ENCODE measurements at places on chromosomes 1 and 21.

DNA sequence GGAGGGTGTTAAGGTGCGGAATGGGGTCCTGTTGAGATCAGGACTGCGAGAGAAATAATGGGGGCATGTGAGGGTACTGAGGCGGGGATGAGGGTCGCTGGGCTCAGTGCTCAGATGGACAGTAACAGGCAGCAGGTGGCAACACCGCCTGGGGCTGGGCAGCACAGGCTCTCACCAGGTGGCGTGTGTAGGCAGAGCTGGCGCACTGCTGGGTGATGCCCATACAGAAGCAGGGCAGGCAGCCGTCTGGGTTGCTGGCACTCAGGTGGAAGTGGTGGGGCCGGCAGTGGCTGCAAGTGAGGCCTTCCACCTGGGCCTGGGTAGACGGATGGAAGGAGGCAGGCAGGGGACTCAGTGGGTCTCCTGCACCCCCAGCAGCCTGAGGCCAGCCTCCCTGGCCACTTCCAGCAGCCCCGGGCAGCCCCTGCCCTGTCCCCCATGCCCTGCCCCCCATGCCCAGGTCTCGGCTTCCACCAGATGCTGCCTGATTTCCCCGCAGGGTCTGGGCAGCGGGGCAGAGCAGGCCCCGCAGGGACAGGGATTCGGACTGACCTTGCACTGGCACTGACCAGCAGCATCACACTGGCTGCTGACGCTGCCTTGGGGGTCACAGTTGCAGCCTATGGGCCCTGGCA, 60.5 kb downstream of the LDLRAD2 start:
- no peak for DNase-seq

- no peak for DNase-seq
Observed at GRCh38 chr1:236753964-236754363, 41.1 kb upstream of the MTR start.

DNA sequence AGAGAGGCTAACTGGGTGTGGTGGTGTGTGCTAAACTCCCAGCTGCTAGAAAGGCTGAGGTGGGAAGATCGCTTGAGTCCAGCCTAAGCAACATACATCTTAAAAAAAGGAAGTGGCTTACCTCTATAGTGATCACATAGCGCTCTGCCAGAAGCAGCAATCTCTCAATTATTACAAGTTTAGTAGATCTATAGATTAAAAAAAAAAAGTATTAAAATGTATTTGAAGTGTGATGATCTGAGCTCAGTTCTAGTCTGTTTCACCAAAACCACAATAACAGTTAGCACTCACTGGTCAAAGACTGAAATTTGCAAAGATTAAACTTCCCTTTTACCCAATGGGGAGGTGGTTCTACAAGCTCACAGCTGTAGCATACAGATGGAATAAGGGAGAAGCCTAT, 76.3 kb downstream of the USP24 start:
- no peak for DNase-seq

- DNase-seq, result no peak
Observed at GRCh38 chr1:24932725-24933294, 2.7 kb upstream of the RUNX3 start.

DNA sequence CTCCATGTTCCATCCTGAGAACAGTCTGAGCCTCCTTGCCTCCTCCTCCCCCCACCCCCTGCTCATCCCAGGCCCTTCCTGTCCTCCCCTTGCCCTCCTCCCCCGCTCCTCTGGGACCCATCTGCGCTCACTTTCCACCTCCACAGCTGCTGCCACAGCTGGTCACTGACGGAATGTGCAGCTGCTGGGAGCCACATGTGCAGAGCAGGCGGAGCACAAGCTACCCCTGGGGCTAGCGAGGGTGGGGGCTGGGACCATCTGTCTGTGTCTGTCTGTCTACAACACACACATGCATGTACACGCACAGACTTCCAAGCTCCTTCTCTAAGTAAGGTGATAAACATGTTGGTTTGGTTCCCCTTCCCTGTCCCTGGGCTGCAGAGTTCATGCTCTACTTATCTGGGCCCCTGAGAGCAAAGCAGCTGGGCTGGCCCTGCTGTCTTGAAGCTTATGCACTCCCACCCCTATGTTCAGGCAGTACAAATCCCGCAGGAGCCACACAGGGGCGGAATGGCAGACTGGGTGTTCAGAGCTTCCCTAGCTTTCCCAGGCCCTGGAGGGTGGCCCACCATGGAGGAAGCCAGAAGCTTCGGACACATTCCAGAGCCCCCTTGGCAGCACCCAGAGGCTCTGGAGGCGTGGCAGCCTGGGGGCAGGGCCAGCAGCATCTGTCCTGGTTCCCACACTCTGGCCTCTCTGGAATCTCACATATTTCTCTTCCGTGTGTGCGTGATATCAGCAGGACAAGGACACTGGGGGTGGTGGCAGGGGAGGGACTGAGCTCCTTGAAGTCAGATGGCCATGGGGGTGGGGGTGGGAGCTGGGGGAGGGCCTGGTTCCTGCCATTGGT, 7.0 kb upstream of the HEYL start:
- peak; percentile 69 for DNase-seq

DNA sequence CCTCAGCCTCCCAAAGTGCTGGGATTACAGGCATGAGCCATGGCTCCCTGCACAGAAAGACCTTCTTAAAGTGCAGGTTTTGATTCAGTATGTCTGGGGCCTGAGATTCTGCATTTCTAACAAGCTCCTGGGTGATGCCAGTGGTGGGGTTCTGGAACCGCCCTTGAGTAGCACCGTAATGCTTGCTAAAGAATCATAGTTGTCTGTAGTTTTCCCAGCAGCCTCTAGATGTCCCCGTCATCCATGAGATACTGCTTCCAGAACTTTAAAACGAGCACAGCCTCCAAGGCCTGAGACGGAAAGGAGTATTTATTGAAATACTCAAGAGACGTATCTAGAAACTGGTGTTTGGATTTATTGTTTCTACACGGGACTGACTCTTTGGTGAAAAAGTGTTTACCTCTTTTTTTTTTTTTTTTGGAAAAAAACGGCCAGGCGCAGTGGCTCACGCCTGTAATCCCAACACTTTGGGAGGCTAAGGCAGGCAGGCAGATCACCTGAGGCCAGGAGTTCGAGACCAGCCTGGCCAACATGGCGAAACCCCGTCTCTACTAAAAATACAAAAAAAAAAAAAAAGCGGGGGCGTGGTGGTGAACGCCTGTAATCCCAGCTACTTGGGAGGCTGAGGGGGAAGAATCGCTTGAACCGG, 2.6 kb upstream of the TOR3A start:
- DNase-seq, result peak; percentile 78

GRCh38 chr1:152328801-152329391, 3.9 kb upstream of the FLG start:
- DNase-seq, result peak; percentile 72

DNA sequence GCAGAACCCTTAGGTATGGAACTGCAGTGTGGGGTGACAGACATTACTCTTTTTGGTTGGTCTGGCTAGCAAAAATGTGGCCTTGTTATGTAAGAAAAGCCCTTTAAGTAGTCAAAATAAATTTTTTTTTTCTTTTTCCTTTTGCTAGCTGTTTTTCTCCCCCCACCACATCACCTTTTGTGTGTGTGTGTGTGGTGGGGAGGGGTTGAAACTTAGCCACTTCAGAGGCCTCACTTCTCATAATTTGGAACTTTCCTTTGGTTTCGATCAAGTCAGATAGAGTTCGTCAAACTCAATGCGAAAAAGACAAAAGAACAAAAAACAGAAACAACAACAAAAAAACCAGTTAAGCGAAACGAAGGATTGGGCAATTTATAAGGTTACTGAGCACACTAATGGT, 1.9 kb upstream of the PRMT2 start:
- no peak for DNase-seq

- DNase-seq, result no peak
Observed at GRCh38 chr21:31181082-31181750, 142.9 kb upstream of the KRTAP19-8 start.

GRCh38 chr1:167488786-167489185, 29.5 kb downstream of the CD247 start:
- no peak for DNase-seq

GRCh38 chr1:106675558-106675957, 380.9 kb upstream of the PRMT6 start:
- no peak for DNase-seq

- no peak for DNase-seq
Observed at GRCh38 chr1:192609110-192610079, 26.6 kb upstream of the RGS13 start.

DNA sequence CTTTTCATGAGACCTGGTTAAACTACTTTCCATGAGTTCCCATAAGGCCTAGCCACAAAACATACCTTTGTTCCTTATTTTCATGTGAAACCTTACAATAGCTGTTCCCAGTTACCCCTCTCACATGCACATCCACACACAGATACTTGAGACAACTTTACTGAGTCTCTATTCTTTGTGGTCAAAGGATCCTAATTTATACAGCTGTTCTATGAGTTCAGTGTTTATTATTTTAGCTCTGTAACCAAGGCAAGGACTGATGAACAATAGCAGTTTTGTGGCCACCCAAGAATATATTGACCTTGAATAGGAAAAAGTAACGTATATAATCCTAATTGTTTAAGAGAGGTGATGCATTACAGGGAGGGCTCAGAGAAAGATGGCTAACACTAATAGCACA, 160.5 kb upstream of the CACYBP start:
- peak; percentile 15 for DNase-seq

GRCh38 chr1:109370712-109371340, 26.9 kb downstream of the SORT1 start:
- peak; percentile 96 for DNase-seq

DNA sequence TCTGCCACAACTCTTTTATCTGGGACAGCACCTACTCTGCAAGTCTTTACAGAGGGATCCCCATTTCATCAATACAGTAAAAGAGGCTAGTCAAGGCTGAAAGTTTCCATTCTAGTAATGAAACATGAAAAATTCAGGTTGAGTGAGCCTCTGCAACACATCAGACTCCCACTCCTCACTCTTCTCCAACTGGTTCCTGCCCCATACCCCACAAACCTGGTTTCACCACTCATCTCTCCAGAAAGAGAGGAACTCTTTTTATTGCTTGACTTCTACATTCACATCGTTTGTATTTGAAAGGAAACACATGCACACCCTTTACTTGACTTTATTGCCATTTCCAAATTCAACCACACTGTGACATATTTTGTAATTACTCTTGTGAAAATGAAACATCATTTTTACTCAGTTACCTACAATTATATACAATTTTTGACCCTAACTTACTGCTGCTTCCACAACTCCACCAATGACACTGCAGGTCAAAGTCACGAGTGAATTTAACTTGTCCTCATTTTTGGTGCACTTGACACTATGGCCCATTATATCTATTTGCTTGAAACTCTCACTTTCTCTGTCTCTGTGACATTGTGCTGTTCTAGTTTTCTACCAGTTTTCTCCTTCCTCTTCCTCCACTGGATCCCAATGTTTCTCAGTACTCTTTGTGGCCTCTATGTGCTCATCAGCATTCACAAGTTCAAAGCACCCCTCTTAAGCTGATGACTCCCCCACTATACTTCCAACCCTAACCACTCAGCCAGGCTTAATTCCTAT, 8.0 kb downstream of the STX6 start:
- no peak for DNase-seq

DNA sequence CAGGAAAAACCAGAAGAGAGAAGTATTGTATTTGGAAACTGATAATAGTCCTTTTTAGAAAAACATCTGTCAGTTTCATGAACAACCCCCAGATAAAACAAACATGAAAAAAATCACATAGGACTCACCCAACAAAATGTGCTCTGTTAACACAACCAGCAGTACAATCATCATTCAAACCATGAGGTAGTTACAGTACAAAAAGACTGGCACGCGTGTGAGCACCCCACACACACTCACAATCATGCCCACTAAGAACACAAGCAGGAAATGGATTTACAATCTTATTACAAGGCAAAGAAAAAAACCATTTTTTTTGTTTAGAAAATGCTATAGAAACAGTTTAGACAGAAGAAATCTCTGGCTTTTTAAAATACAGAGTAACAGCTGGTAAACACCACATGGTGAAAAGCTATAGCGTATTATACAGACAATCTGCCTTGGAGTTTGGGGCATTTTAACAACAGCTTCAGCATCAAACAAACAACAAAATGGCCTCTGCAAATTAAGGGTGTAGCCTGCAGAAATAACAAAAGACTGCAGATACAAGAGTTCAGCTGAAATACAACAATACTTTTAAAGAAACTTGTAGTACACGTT, 180.0 kb downstream of the CDC7 start:
- no peak for DNase-seq

GRCh38 chr1:89627596-89627962, 5.3 kb upstream of the LRRC8C start:
- no peak for DNase-seq

GRCh38 chr1:17080880-17081279, 27.0 kb upstream of the SDHB start:
- no peak for DNase-seq

All from fibroblast of upper back skin (primary cell).